ENCODE measurements at places on chromosomes 13 and 19. TPM values are rescaled to one million over a fixed set of nuclear protein-coding genes. Genes with fewer than 3 reads are reported as not detected.

Gene RYR1
- total RNA-seq: 1.5 TPM

Gene FRY
- total RNA-seq: 188 TPM

Gene LILRA6
- 3.0 TPM for total RNA-seq

Gene HSD17B14
- 5.9 TPM for total RNA-seq

Gene CHAF1A
- 5.4 TPM for total RNA-seq

Gene C1QTNF9
- total RNA-seq: 0.81 TPM

Gene FBXO27
- 3.0 TPM for total RNA-seq

Gene KLK5
- total RNA-seq: not detected

Gene DENND1C
- total RNA-seq: 1.9 TPM

Gene HSPB6
- 44.9 TPM for total RNA-seq

Gene CYP4F8
- not detected for total RNA-seq

Gene PRR22
- total RNA-seq: not detected

Gene MTIF3
- 72.0 TPM for total RNA-seq

Gene ZNF20
- 2.2 TPM for total RNA-seq

Gene IFNL3
- total RNA-seq: not detected

Gene TRAPPC6A
- total RNA-seq: 24.0 TPM

Gene CAPN12
- total RNA-seq: 2.2 TPM

Gene RNF225
- total RNA-seq: not detected

Gene PMIS2
- not detected for total RNA-seq

Gene TDRD12
- 0.13 TPM for total RNA-seq

Gene ZNF563
- 7.6 TPM for total RNA-seq

Gene FGF9
- 1.6 TPM for total RNA-seq

Gene ZNF221
- 4.2 TPM for total RNA-seq

Gene FFAR3
- 0.13 TPM for total RNA-seq

Gene ZNF575
- not detected for total RNA-seq

Gene JSRP1
- not detected for total RNA-seq

Gene PSG7
- total RNA-seq: not detected

Gene KCTD4
- total RNA-seq: not detected

Gene SLITRK5
- total RNA-seq: 0.54 TPM

Measured in gastroesophageal sphincter (tissue), 4 donors.